ENCODE measurements at places on chromosomes 6 and 20. TPM values are rescaled to one million over a fixed set of nuclear protein-coding genes. Genes with fewer than 3 reads are reported as not detected.

DNA sequence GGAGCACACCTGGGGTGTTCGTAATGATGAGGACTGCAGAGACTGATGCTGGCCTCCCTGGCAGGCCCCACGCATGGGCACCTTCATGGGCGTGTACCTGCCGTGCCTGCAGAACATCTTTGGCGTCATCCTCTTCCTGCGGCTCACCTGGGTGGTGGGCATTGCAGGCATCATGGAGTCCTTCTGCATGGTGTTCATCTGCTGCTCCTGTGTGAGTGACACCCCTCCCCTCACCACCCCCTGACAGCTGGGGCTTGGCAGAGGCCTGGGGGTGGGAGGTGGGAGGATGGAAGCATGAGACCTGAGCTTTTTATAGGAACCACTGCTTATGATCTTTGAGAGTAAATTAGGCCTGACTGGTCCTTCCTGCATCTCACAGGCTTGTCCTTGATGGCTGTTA is 6.7 kb downstream of the SLC12A5 start:
- no peak for DNase-seq

DNA sequence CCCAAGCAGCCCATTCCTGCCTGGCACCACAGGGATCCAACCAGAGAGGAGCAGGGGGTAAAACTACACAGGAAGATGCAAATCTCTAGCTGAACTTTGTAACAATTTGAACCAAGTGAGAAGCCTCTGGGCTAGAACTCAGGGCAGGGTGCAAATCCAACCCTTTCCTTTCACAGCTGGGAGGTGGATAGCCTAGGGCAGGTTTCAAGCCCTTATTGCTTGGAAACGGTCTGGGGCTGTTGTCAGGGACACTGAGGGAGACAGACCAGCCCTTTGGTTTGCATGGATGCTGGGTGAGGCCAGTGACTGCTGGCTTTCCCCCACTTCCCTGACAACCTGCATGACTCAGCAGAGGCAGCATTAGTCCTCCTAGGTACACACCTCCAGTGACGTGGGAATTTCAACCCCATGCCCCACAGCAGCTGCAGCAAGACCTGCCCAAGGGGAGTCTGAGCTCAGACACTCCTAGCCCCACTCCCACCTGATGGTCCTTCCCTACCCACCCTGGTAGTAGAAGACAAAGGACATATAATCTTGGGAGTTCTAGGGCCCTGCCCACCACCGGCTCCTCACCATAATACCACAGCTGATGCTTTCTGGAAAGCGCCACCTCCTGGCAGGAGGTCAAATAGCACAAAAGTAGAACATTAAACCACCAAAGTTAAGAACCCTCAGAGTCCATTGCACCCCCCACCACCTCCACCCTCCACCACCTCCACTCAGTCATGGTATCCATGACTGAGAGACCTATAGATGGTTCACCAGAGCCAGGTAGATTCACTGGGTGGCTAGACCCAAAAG is 797.7 kb upstream of the MAN1A1 start:
- no peak for DNase-seq

- DNase-seq, result no peak
These were observed 24.4 kb downstream of the SPDEF start for GRCh38 chr6:34531580-34532201.

- DNase-seq, result no peak
These were observed 8.2 kb upstream of the PXDC1 start for GRCh38 chr6:3759646-3760232.

ADGRF1 gene
- total RNA-seq, result not detected

DNA sequence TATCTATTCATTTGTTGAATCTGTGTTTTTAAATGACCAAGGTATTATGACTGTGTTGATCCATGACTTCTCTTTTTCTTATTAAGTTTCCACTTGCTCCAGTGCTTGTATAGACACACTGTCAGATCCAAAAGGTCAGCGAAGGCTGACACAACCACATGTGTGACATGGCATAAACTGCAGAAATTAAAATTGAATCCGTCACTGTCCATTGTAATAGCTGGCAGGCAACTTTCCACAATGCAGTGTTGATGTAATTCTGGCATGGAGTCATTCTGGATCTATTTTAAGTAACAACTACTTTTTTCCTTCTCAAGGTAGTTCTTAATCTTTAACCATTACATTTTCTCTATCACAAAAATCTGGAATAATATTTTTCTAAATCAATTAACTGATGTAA is 145.3 kb downstream of the AIG1 start:
- DNase-seq, result no peak

PLN gene
- not detected for total RNA-seq
